ENCODE measurements at places on chromosomes 1 and 21.

DNA sequence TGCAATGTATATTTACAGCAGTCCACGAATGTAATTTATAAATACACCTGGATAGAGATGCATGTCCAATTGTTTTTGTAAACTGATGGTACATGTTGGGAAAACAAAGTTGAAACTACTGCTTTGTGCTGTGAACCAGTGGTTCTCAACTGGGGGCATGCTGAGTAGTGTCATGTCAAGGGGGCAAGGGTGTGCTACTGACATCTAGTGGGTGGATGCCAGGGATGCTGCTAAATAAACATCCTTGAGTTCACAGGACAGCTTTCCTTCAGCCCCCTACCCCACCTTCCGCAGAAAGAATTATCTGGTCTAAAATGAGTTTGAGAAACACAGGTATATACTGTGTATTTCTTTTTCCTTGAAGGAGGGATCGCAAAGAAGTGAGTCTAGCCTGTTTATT, 95.9 kb downstream of the RASAL2 start:
- no peak for DNase-seq

- DNase-seq = no peak
Observed at GRCh38 chr1:41418857-41419583, 57.8 kb downstream of the FOXO6 start.

DNA sequence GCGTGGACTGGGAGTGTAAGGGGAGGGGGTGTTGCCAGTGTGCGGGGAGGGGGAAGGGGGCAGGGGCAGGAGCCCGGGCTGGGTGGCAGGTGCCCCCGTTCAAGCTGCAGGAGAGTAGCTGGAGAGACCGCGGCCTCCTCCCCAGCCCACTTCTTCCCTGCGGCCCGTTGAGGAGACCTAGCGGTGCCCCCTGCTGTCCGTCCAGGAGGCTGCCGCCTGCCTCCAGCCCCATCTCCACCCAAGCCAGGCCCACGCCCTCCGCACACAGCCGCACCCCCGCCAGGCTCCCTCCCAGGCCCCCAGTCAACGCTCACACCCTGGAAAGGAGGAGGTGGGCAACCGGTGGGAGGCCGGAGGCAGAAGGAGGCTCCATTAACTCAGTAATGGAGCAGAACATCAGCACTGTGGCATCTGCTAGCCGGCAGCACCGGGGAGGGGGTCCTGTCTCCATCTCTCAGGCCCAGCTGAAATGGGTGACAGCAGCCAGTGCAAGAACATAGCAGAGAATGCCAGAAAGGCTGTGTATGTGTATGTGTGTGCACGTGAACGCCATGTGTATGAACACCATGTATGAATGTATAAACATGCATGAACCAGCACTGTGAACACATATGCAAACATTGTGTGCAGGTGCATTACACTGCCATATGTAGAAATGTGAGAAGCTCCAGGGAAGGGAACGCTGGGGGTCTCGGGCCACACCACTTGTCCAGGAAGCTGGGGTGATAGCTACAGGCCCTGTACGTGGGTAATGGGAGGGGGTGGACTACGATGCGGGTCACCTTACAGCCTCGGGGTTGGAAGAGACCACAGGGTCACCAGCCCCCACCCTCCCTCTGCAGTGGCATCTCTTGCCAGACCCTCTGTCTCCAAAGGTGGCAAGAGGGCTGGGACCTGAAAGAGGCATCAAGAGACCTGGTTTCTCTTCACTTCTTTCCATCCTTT, 84.6 kb downstream of the SYT2 start:
- DNase-seq = peak; percentile 13

DNA sequence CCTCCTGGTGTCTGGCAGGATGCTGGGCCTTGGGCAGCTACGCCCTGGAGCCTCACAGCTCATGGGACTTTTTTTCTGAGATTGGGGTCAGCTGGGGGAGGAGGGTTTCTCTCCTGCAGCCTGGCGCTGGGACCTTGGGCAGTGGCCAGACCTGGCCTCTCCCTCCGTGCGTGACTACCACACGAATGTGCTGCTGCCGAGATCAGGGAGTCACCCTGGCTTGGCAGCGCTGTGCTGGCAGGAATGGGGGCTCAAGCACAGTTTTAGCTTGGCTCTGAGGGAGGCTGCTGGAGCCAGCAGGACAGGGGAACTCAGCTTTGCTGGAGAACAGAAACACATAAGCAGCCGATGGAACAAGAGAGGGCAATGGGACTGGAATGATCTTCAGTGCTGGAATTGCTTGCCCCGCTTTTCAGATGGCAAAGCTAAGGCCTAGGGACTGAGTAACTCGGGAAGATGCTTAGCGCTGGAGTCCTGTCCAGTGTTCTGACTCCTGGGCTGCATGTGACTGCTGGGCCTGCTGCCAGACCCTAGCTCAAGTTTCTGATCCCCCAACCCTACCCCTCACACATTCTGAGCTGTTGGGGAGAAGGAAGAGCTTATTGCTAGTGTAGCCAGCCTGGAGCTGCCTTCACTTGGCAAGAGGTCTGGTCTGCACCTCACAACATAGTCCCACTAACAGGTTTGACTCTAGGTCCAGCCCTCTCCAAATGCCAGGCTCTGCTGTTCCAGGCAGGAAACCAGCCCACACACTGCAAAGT, 69.9 kb downstream of the NAV1 start:
- no peak for DNase-seq

DNA sequence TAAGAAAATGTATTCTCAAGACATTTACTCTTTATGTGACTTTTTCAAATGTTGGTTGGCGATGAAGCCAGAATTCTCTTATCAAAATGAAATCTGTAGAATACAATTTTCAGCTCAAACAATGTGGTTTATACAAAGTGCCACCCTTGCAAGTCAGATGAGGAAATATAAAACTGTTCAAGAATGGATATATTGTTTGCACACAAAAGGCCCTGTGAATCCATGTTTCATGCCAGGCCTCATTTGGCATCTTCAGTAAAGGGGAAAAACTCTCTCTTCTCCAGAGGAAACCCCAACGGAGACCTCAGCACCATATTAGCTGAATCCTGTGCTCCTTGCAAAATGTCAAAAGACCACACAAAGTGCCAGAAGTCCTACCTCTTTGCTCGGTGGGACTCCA, 310.4 kb downstream of the RRAGC start:
- DNase-seq = no peak

DNA sequence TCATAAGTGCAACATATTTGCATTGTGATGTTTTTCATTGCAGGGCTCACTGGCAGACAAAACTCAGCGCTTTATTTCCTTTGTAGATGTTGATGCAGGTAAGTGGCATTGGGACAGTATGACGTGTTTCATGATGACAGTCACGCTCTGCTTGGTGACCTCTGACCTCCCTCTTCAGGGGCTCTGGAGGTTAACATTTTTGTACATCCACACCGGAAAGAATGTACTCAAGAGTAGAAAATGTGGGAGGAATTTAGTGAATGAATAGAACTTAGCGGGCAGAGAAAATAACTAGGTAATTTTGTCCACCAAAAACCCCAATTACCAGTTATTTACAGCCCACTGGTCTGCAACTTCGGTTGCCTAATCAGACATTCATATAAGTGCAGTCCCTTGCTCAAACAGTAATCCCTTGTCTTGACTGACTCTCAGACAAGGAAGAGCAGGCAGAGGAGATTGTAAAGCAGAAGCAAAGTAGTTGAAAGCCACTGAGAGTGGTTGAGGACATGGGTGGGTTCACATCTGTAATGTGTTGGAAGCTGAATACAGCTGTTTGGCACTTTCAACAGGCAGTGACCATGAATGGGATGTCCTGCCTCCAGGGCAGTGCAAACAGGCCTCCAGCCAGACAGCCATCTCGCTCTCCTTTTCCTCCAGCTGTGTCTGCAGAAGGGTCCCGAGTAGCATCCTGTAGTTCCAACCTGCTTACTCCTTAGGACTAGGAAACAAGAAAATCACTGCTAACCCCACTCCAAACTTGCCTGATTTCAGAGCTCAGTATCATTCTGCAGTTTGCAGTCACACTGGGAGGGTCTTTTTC, 188.9 kb downstream of the NRIP1 start:
- no peak for DNase-seq

DNA sequence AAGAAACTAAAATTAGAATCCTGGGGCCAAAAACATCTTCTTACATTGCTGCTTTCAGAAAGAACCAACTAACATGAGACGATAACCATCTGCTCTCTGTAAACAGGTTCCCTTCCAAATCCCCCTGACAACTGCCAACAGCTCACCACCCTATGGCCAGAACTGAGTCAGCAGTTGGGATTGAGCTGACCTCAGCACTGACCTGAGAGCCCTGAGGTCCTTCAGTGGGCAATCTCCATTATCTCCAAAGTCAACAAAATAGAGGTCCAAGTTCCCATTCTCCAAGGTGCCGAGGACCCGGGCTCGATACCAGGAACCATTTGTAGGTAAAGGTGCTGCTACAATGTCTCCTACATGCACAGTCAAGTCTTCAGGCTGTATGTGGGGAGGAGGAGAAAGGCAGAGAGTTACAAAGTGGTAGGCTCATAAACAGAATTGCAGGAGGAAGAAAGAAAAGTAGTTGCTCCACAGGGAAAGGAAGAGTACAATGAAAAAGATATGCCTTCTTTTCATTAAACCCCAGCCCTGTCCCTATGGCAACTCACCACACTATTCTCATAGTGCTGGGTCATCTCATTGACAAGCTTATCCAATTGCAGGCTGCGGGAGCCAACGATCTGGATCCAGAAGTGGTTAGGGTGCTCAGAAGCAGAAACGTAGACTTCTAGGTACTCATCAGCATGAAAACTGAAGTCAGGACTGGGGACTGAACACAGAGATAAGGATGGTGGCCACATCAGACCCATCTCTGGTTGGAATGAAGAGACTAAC, 12.8 kb upstream of the MRPL9 start:
- no peak for DNase-seq

- no peak for DNase-seq
Observed at GRCh38 chr1:111052246-111052645, 87.6 kb downstream of the DRAM2 start.

GRCh38 chr1:109761227-109762038, 2.3 kb downstream of the EPS8L3 start:
- DNase-seq = no peak

- DNase-seq = no peak
Observed at GRCh38 chr1:160358073-160358472, 8.8 kb upstream of the NHLH1 start.

DNA sequence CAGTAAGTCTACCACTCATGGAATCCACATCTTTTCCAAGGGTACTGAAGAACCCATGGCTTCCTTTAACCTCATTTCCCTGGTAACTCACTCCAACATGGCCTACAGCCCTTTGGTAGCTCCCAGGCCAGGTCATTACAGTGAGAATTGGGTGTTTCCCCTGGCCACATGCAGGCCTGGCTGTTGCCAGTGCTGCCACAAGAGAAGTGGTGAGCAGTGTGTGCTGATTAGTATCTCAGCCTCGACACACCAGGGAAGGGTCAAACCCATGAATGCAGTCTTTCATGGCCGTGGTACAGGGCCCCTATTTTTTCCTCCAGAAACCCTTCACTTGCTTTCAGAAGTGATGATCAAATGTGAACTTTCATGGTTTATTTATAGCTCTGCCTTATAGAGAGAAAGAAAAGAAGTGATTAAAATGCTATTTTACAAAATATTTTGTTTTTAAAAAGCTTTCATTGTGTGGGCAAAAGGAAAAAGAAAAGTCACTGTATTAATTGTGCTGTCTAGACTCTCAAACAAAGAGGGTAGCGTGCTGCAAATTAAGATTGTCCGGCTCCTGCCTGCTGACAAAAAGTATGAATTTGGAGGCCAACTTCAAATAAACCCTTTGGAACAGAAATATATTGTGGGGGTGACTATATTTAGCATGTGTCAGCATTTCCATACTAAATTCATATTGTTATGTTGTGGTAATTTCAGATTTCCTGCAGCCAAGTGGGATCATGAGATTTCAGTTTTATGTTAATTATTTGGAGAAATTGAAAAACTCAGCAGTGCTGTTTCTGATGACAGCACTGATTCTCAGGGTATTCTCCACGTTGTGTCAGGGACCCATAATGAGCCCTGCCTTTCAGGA, 62.0 kb upstream of the HOOK1 start:
- no peak for DNase-seq

DNA sequence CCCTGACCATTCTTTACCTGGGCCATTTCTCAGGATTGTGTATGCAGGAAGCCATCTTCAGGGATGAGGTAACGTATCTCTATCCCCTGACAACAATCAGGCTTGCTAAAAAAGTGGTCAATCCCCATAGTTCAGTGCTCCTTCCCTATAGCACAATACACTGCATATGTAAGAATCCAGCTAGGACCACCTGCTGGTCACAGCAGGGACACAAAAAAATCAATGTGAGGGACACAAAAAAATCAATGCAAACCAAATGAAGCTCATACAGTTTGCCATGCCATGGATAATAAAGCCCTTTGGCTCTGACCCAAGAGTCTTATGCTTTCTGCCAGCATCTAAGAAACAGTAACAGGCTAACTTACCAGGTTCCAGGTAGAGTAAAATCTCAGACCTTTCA, 16.3 kb downstream of the ACBD6 start:
- no peak for DNase-seq

DNA sequence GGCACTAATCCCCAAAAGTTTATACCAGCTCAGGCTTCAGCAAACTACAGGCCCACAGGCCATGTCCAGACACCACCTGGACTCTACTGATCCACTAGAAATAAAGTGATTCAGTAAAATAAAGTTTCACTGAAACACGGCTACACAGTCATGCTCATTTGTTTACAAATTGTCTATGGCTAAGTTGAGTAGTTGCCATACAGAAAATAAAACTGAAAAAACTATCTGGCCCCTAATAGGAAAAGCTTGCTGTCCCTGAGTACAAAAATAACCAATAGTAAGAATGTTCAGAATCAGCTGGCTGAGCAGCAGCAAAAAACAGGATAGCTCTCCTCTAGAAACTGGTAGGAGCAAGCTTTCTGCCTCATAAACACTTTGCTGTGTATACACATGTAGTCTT, 221.5 kb downstream of the RERE start:
- DNase-seq = no peak

GRCh38 chr1:15975358-15975804, 520 bp downstream of the ZBTB17 start:
- DNase-seq = peak; percentile 84

DNA sequence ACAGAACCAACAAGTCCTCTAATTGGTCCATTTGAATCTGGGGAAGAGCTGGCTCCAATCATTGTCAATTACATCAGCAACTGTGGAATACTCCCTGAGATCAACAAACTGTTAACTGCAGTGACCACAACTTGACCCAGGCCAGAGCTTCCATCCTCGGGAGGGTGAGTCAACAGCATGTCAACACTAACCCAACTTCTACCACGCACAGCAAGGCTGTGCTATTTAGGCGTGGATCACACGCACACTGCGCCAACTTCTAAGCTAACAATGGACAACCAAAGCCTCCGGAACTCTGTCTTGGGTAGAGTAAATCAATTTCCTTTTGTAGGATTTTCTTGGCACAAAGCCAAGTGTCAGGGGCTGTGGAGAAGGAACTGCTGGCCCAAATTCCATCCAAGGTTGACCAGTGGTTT, 30.4 kb downstream of the APP start:
- DNase-seq = no peak
